ENCODE measurements at places on chromosomes 11 and 22.

GRCh38 chr11:61671527-61671926 is 8.7 kb upstream of the DAGLA start:
- H3K36me3 ChIP-seq, result no peaks in the 10 kb centered on the region
- DNase-seq, result no peak
- H3K27me3 ChIP-seq, result peaks cover 11% of the 10 kb centered on the region
- H3K27ac ChIP-seq, result no peak overlapping the region
- no peak overlapping the region for H3K4me3 ChIP-seq

GRCh38 chr22:31625661-31626426 is 36.2 kb downstream of the PISD start:
- DNase-seq, result no peak
- peaks cover 2% of the 10 kb centered on the region for H3K36me3 ChIP-seq
- H3K4me1 ChIP-seq, result peaks cover 68% of the 10 kb centered on the region
- no peaks in the 10 kb centered on the region for H3K27me3 ChIP-seq
- peak overlapping the region; percentile 28 for H3K4me3 ChIP-seq

- no peaks in the 10 kb centered on the region for H3K27me3 ChIP-seq
- peaks cover 11% of the 10 kb centered on the region for H3K36me3 ChIP-seq
- no peak overlapping the region for H3K27ac ChIP-seq
Measured at GRCh38 chr11:108069947-108070346, 51.4 kb upstream of the ACAT1 start.

- DNase-seq, result no peak
- H3K4me3 ChIP-seq, result no peak overlapping the region
- H3K36me3 ChIP-seq, result peaks cover 22% of the 10 kb centered on the region
Measured at GRCh38 chr11:10114593-10115404, 179.2 kb downstream of the SBF2 start.

DNA sequence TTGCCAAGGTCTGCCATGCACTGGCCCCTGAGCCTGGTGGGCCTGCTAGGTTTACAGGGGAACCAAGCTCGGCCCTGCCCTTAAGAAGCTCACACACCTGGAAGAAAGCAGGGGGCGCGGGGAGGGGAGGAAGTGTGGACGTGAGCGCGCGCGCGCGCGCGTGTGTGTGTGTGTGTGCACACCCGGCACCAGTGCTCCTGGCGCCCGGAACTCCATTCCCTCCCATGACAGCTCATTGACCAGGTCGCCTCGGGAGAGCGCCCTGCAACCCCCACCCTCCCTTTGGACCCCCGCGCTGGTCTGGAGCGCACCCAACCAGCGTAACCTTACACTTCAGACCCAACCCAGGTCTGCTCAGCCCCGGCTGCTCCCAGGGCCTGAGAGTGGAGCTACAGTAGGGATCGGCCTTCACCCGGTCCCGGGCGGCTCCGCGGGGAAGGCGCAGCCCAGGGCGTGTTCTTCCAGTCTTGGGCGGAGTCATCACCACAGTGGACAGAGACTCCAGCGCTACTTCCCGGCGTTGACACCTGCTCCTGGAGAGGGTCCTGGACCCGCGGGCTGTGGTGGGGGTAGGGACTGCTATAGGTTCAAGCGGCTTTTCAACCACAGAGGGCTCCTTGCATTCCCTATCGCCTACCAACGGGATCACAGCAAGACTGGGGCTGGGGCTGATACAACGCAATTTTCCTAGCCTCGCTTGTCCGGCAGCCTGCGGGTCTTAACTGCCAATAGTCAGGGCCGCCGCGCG is 1.5 kb downstream of the GALNT18 start:
- no peak for DNase-seq
- H3K4me1 ChIP-seq, result peaks cover 6% of the 10 kb centered on the region
- no peaks in the 10 kb centered on the region for H3K36me3 ChIP-seq
- peaks cover 41% of the 10 kb centered on the region for H3K27me3 ChIP-seq
- H3K4me3 ChIP-seq, result no peak overlapping the region

DNA sequence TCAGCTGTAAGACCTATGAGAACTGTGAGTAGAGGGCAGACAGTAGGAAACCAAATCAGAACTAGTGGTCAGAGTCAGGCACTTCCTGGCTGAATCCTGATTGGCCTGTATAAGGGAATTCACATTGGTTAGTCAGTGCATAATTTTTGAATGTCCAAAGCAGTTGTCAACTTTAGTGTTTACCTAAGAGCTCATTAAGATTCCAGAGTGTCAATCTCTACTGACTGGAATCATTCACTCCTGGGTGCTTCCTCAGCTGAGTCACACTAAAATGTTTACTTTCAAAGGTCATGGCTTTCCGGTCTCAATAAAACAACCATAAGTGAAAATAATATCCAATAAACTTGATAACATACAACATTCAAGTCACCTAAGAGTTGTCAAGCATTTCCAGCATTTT is 306.1 kb downstream of the C11orf87 start:
- H3K27me3 ChIP-seq, result peaks cover 1% of the 10 kb centered on the region
- DNase-seq, result no peak
- no peaks in the 10 kb centered on the region for H3K4me1 ChIP-seq

DNA sequence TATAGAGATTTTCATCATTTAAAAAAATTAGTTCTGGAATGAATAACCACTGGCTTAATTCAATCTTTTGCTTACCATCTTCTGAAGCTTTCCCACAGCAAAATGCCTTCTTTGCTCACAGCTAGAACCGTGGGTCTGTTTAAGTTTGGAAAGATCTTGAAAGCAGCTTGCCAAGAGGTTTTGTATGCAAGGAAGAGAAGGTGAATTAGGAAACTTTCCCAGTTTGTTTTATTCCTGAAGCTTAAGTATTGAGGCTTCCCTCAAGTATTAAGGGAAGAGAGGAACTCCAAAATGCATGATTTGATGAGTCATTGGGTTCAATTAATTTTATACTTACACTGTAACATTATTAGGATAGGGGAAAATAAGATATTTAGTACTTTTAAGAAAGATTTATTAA is 1.9 kb upstream of the ARHGEF12 start:
- H3K27me3 ChIP-seq, result peaks cover 22% of the 10 kb centered on the region
- no peaks in the 10 kb centered on the region for H3K36me3 ChIP-seq
- H3K27ac ChIP-seq, result no peak overlapping the region
- no peak overlapping the region for H3K4me3 ChIP-seq

DNA sequence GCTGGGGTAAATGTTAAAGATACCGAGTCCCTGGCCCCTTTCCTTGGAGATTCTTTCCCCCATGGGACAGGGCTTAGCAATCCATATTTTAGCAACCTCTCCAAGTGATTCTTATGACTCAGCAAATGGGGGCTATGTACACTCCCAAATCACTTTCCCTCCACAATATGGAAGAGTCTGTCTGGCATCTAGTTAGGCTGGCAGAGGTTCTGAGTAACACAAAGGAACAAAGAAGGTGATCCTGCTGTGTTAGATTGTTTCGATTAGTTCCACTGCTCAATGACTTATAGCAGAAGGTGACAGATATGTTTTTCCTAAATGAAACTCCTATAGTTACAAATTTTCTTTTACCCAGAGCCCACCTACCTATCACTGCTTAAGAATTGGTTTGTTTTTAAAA is 154.0 kb upstream of the SYT13 start:
- no peak overlapping the region for H3K4me3 ChIP-seq
- peaks cover 37% of the 10 kb centered on the region for H3K27me3 ChIP-seq
- no peak overlapping the region for H3K27ac ChIP-seq
- H3K4me1 ChIP-seq, result no peaks in the 10 kb centered on the region
- H3K36me3 ChIP-seq, result peaks cover 2% of the 10 kb centered on the region
